ENCODE measurements at places on chromosomes 7 and 10.

GRCh38 chr7:5424749-5425506 lies 1.3 kb upstream of the TNRC18 start:
- DNase-seq = no peak

DNA sequence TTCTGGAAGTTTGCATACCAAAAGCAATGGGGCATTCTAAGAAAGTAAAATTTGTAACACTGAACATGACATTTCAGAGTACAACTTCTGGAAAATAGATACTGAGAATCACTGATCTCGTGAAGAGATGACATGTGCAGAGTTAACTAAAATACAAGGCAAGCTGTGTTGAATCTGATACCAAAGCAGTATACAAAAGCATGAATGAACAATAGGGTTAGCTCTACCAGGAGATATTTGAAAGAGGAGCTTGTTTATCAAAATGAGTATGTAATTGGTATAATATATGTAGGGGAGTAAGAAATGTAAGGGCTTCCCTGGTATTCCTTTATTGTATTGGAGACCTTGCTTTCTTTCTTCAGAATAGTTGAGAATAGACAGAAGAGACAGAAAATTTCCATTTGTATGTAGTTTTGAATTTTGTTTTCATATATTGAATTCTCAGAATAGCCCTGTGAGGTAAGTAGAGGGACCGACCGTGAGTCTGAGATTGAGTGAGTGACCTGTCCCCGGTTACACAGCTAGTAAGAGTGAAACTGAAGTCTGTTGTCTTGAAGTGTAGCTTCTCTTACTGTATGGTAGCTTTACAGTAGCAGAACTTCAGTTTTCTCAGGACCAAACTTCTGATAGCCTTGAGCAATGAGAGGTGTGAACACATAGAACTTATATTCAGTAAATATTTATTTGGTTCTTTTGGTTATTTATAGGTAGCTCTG lies 5.0 kb downstream of the HBP1 start:
- no peak for DNase-seq

DNA sequence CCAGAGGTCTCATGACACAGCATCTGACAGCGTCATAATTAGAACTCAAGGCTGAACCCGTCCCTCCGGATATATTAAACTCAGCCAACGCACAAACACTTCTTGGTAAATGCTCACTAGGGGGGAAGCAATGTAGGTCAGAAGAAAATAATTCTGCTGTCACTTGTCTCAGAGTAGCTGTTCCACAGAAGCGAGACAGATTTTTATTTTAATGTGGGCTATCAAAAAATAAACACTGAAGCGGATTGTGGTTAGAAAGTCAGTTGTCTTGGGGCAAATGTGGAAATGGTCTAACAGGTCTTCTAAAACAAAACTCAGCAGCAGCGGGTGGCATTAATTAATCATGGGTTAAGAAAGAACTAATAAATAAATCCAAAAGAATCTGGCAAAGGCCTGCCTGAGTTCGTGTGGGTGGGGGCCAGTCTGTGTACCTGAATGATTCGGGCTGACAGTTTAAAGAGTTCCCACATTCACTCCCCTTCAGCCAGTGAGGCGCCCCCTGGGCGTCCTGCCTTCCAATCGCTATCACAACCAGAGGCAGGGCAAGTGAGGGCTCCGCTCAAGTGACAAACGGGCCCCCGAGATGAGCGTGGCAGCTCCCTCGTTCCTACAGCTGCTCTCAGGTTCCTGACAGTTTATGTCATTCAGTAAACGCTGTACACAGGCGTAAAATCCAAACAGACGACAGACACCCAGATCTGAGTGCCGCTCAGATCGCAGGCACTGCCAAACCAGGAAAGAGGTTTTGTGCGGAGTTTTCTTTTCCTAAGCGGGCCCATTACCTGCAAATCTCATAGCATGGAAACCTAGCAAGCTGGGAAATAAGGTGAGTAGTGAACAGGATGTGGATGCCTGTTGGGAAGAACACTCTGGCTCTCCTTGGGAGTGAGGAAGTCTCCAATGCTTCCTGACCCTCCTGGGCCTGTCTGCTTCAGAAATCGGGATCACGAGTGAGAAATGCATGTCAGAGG lies 52.9 kb downstream of the NRAP start:
- no peak for DNase-seq

DNA sequence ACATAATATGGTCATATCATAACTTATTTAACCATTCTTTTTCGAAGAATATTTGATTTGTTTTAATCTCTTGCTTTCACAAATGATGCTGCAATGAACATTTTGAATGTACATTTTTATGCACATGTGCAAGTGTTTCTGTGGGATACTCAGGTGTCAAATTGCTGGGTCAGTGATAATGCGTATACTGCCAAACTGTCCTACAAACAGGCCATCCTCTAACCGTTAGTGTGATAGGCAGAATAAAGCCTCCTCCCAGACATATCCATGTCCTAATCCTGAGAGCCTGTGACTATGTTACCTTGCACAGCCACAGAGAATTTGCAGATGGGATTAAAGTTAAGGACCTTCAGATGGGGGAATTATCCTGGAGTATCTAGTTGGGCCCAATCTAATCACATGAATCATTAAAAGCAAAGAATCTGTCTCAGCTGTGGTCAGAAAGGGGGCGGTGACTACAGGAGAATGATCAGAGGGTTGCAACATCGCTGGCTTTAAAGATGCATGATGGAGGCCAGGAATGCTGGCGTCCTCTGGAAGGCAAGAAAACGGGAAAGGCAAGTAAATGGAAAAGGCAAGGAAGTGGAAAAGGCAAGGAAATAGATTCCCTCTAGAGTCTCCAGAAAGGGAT lies 46.7 kb downstream of the FZD1 start:
- DNase-seq = no peak

- DNase-seq = no peak
These were observed 6.8 kb upstream of the AGR2 start for GRCh38 chr7:16811551-16811950.

GRCh38 chr7:1368184-1368681 lies 91.0 kb downstream of the MICALL2 start:
- no peak for DNase-seq

DNA sequence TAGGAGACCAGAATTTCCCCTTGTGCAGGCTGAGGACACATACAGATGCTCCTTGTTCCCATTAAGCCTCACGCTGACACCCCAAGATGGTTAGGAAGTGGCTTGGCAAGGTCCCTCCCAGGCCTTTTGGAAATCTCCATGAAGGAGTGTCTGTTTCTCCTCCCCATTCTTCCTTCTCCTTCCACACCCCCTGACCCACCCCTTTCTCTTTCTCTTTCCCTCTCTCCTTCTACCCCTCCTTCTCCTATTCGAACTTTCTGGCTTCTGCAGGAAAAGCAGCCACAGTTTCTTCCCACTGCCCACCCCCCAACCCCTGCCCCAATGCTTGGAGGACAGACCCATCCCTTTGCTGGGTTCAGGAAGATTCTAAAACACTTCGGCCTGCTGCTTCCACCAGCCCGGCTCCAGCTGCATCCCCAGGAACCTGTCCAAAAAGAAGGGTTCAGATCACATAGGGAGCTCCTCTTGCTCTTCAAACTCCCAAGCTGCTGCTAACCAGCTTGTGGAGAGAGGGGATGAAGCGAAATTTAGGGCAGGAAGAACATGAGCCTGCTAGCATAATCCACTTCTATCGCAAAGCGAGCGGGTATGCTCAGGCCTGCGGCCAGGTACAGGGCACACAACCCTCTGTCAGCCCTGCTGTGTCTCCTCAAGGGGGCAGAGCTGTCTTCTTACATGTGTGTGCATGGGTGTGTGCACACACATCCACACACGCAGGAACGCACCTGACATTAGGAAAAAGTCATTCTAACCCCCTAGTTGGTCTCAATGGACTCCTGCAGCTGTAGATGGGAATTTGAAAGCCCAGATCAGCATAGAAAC lies 80.4 kb downstream of the PPP1R3C start:
- DNase-seq = no peak

GRCh38 chr7:47227762-47228177 lies 354.1 kb downstream of the TNS3 start:
- DNase-seq = no peak

DNA sequence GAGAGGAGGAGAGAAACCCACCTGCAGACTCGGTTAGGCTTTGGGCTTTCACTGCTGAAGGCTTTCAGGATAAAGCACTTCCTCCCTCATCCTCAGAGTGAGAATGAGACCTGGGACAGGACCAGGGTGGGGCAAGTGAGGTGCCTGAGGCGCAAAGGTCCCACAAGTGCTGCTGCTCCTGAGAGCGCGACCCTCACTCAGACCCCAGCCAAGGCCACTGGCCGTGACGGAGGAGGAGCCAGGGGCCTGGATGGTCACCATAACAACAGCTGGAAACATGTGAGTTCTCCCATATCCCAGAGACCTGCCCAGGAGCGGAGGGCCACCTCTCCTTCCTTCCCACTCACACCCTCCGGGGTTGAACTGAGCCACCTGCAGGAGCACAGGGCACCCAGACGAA lies 46.9 kb upstream of the MKRN1 start:
- DNase-seq = no peak

- DNase-seq = no peak
These were observed 115.9 kb downstream of the CHCHD3 start for GRCh38 chr7:132965951-132966350.

- no peak for DNase-seq
These were observed 985.6 kb upstream of the GHITM start for GRCh38 chr10:83153714-83154113.

GRCh38 chr7:91565499-91566401 lies 301.5 kb downstream of the FZD1 start:
- peak; percentile 81 for DNase-seq

- DNase-seq = no peak
These were observed 167.9 kb downstream of the PHF14 start for GRCh38 chr7:11141541-11141940.

Measured in cerebellar nuclear complex (tissue), 1 donor.